Right ventricle myocardium inferior (tissue), 1 donor: ENCODE measurements at places on chromosomes 13 and 19. TPM values are rescaled to one million over a fixed set of nuclear protein-coding genes. Genes with fewer than 3 reads are reported as not detected.

GRCh38 chr19:55658846-55659459, 4.1 kb downstream of the U2AF2 start:
- no peak for DNase-seq

- DNase-seq, result no peak
Observed at GRCh38 chr13:43433691-43434141, 353.1 kb downstream of the ENOX1 start.

- DNase-seq, result no peak
Observed at GRCh38 chr13:113538689-113539058, 45.9 kb upstream of the TFDP1 start.

TTC9B gene
- not detected for total RNA-seq

LYPD5 gene
- 0.92 TPM for total RNA-seq

DNA sequence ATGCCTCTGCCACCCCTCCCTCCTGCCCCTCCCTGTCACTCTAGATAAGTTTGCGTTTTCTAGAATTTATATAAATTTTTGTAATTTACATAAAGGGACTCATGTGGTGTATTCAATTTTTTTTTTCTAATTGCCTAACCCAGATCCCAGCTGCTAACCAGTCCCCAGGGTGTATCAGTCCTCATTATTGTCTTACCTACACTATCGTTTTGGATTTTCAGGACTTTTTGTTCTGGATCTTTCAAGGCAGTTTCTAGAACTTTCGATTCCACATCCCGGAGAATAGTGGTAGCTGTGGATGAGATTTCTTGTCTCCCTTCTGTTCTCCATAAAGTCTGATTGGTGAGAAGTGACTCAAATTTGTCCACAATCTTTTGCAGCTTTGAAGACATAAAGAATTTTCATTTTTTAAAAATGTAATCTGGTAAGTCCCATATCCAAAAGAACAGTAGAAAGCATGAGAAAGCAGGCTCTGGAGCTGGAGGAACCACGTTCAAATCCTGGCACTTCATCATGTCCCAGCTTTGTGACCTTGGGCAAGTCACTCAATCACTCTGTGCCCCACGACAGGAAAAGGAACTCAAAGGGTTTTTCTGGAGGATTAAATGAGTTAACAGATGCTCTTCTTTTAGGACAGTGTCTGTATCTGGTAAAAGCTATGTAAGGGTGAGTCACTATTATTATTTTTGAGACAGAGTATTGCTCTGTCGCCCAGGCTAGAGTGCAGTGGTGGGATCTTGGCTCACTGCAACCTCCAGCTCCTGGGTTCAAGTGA, 19.7 kb downstream of the ADGRE3 start:
- DNase-seq, result no peak

GRCh38 chr19:510606-511100, 3.4 kb downstream of the TPGS1 start:
- DNase-seq, result peak; percentile 89

- DNase-seq, result no peak
Observed at GRCh38 chr13:89401264-89401675, 1730.1 kb downstream of the SLITRK5 start.

DNA sequence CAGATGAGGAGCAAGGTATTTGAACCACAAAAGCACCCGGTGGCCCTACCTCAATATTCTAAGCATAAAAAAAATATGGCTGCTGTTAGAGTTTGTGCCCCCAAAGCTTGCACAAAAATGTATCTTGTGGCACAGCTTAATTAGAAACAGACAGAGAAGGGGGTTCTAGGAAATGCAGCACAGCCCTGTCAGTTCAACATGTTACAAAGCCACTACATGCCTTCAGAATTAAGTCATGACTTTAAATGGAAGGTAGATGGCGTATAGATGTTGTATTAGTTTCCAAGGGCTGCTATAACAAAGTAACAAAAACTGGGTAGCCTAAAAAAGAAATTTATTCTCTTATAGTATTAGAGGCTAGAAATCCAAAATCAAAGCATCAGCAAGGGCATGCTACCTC, 703.8 kb downstream of the DIAPH3 start:
- DNase-seq, result no peak

FCGBP gene
- 19.5 TPM for total RNA-seq
